ENCODE measurements at places on chromosomes 5 and 9.

DNA sequence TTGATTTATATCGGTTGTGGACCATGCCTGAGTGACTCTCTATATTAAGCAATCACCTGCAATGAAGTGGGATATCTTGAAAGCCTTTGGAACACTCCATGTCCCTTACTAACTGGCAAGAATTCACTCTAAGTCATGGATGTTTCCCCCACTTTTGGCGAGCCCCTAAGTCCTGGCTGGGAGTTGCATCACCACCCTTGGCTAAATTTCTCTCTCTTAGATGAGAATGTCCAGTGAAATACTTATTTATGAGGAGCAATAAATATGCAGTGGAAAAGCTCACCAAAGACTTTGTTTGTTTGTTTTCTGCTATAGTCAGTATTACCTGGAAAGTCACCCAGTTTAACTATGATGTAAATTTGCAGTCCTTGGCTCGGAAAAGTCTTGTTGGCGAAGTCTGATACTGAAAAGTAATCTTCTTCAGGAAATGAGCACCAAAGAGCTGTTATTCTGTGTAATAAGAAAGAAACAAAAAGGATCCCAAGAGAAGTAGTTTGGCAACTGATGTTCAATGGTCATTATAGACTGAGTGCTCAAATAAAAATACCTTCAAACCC lies 333.8 kb downstream of the DMRT2 start:
- H3K4me3 ChIP-seq, result no peak overlapping the region
- no peaks in the 10 kb centered on the region for H3K36me3 ChIP-seq
- H3K4me1 ChIP-seq, result no peaks in the 10 kb centered on the region
- no peak for DNase-seq
- no peak overlapping the region for H3K27ac ChIP-seq

- DNase-seq, result no peak
- H3K4me3 ChIP-seq, result no peak overlapping the region
- H3K4me1 ChIP-seq, result peaks cover 15% of the 10 kb centered on the region
- no peaks in the 10 kb centered on the region for H3K27me3 ChIP-seq
Measured at GRCh38 chr9:127055745-127056402, 66.6 kb downstream of the ANGPTL2 start.

GRCh38 chr9:101035098-101035497 lies 6.6 kb downstream of the PLPPR1 start:
- peaks cover 17% of the 10 kb centered on the region for H3K27me3 ChIP-seq
- no peak overlapping the region for H3K4me3 ChIP-seq
- no peak for DNase-seq
- H3K27ac ChIP-seq, result no peak overlapping the region
- no peaks in the 10 kb centered on the region for H3K4me1 ChIP-seq

- no peaks in the 10 kb centered on the region for H3K4me1 ChIP-seq
- H3K4me3 ChIP-seq, result no peak overlapping the region
- no peak for DNase-seq
- H3K27me3 ChIP-seq, result peaks cover 8% of the 10 kb centered on the region
- no peaks in the 10 kb centered on the region for H3K36me3 ChIP-seq
- H3K27ac ChIP-seq, result peak overlapping the region; percentile 23
Measured at GRCh38 chr9:97510797-97511654, 9.6 kb downstream of the TMOD1 start.

- H3K27ac ChIP-seq, result no peak overlapping the region
- DNase-seq, result no peak
- no peaks in the 10 kb centered on the region for H3K4me1 ChIP-seq
Measured at GRCh38 chr5:11733840-11734192, 170.4 kb downstream of the CTNND2 start.

DNA sequence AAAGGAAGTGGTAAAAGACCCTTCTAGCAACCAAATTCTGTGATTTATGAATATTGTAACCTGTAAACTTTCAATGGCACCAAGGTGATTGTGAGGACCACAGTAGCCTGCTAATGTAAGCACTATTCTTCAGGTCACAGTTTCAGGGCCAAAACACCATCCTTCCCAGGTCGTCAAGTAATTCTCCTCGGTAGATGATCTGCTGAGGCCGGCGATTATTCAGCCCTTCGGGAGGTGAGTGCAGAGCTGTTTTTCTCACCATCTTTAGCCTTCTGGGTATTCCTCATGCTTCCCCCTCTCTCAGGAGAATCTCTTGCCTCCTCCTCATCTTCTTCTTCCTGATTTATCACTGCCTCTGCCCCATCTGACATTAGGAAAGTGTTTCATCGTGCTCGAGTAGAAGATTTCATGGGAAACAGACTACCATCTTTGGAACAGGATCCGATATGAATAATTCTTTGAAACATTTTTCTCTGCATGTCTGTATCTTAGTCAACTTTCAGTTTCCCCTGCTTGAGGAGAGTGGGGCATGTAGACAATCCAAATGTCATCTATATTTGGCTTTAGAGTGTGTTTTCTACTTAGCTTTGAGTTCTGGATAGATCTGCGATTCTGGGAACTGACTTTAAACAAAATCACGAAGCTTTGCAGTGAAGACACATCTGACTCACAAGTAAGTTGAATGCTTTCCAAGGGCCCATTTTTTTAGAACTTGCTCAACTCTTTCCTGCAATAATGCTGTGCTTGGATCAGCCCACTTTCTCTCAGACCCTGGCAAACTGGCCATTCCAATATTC lies 173.9 kb downstream of the AOPEP start:
- no peaks in the 10 kb centered on the region for H3K4me1 ChIP-seq
- no peaks in the 10 kb centered on the region for H3K27me3 ChIP-seq
- H3K4me3 ChIP-seq, result no peak overlapping the region
- H3K27ac ChIP-seq, result no peak overlapping the region

GRCh38 chr5:139635606-139636206 lies 12.4 kb upstream of the CXXC5 start:
- peaks cover 53% of the 10 kb centered on the region for H3K4me1 ChIP-seq
- no peak for DNase-seq
- H3K27ac ChIP-seq, result peak overlapping the region; percentile 88
- peaks cover 18% of the 10 kb centered on the region for H3K36me3 ChIP-seq

GRCh38 chr9:125752070-125752628 lies 5.0 kb downstream of the PBX3 start:
- no peak overlapping the region for H3K4me3 ChIP-seq
- peaks cover 12% of the 10 kb centered on the region for H3K4me1 ChIP-seq
- H3K27me3 ChIP-seq, result no peaks in the 10 kb centered on the region
- H3K27ac ChIP-seq, result no peak overlapping the region
- DNase-seq, result no peak
- H3K36me3 ChIP-seq, result peaks cover 2% of the 10 kb centered on the region

DNA sequence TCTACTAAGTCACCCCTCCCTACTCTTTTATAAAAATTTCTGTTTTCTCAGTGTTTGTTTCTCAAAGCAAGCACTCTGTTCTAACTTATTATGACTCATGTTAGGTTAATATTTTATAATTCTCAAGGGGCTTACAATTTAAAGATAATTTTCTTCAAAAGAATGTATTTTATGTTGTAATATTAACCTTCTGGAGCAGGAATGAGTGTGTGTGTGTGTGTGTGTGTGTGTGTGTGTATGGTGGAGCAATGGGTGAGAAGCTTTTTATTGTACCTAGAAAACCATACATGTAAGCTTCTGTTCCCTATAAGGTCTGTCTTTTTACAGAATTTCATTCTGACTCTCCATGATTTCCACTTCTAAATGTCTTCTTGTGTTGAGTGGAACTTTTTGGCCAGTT lies 63.0 kb downstream of the PBX3 start:
- no peaks in the 10 kb centered on the region for H3K4me1 ChIP-seq
- peaks cover 2% of the 10 kb centered on the region for H3K36me3 ChIP-seq
- DNase-seq, result no peak
- H3K27me3 ChIP-seq, result no peaks in the 10 kb centered on the region
- H3K4me3 ChIP-seq, result no peak overlapping the region

DNA sequence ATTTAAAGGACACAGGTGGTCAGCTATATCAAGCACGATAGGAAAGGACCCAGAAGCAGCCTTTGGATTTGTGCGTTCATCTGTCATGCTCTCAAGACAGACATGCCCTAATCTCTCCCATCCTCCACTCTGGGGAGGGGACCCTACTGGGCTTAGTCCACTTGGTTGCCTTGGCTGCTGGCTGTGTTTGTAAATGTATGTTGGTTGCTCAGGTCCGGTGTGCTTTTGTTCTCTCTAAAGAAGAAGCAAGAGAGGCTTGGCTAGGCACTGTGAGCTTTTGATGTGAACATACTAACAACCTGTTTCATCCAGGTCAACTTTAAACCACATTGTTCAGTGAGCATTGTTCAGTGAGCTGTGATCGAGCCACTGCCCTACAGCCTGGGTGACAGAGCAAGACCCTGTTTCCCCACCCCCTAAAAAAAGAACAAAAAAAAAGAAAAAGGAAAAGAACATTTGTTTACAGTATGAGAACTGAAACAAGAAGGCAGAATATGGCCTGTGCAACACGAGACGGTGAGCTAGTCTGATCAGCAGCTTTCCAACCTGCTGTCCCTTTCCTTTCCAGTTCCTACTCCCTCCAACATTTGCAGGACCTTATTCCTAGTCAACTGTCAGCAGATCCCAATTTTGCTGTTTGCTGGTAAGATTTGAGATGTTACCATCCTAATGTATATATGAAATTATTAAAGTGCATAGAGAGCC lies 228.3 kb downstream of the ARHGAP26 start:
- no peak for DNase-seq
- no peaks in the 10 kb centered on the region for H3K27me3 ChIP-seq
- H3K4me3 ChIP-seq, result peak overlapping the region; percentile 21
- peaks cover 32% of the 10 kb centered on the region for H3K36me3 ChIP-seq
- H3K4me1 ChIP-seq, result peaks cover 94% of the 10 kb centered on the region

DNA sequence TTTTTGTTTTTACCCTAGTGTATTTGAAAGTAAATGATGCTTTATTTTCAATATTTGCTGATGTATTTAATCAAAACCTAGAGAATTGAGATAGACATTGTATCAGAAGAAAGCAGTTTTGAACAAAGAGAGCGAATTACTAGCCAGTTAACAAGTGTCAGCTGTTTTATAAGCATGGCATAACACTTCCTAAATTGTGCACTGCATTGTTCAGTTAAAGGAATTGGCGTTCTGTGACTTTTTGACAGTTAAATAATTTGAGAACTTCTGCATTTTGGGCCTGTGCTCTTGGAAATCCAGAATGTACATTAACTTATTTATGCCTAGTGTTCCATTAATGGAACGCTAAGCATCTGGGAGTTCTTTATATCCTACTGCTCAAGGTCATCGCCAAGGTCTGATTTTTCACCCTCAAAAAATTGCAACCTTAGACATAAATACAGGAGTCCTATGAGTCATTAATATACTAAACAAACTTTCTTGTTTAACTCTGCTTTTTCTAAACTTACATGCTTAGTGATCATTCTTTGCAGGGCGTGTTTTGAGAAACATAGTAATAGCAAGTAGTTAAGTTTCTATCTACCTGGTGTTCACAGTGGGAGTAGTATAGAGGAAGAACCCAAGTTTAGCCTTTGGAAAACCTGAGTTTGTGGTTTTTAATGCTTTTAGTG lies 31.1 kb downstream of the RASA1 start:
- no peaks in the 10 kb centered on the region for H3K27me3 ChIP-seq
- no peak overlapping the region for H3K4me3 ChIP-seq
- peaks cover 69% of the 10 kb centered on the region for H3K4me1 ChIP-seq
- peak overlapping the region; percentile 56 for H3K27ac ChIP-seq
